ENCODE measurements at places on chromosomes 2 and 18.
A peak's percentile ranks its signal among the peaks of the same experiment; 100 is the strongest.

DNA sequence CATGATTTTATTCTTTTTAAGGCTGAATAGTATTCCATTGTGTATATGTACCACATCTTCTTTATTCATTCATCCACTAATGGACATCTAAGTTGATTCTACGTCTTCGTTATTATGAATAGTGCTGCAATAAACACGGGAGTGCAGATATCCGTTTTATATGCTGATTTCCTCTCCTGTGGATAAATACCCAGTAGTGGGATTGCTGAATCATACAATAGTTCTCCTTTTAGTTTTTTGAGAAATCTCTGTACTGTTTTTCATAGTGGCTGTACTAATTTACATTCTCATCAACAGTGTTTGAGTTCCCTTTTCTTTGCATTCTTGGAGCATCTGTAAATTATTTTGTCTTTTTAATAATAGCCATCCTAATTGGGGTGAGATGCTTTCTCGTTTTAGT is 114.5 kb downstream of the RGPD3 start:
- no peak for DNase-seq

DNA sequence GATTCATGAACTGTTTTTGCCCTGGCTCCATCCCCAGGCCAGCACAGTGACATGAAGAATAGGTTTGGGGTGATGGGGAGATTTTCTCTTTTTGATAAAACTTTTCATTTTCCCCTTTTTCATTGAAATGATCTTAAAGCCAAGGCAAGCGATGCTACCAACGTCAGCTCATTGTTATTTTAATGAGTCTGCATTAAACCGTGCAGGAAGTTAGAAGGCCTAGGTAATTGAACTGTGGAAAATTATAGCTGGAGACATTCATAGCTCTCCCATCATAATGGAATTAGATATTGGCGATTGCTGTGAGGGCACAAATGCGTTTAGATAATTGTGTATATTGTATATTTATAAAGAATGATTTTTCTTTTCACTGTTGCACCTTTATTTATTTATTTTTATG is 33.2 kb downstream of the SMARCAL1 start:
- peak; percentile 23 for DNase-seq

- no peak for DNase-seq
Measured at GRCh38 chr2:64658269-64658668, 4.6 kb upstream of the SERTAD2 start.

DNA sequence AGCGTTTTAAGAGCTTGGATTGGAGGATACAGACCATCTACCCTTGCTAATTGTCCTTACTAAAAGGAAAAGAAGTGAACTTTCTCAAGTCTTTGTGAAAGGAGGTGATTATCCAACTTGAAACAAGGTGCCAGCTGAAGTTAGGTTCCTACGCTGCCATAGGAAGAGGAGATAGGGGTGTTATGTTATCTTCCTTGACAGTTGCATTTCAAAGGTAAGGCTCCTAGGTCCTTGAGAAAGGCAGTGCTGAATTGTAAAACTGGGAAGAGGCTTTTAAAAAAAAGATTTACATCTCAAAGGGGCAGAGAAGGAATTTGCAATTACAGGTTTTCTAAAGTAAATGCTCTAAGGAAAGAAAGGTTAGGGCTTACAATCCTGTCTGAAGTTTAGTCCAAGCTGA is 810.2 kb upstream of the LRATD1 start:
- DNase-seq = no peak

DNA sequence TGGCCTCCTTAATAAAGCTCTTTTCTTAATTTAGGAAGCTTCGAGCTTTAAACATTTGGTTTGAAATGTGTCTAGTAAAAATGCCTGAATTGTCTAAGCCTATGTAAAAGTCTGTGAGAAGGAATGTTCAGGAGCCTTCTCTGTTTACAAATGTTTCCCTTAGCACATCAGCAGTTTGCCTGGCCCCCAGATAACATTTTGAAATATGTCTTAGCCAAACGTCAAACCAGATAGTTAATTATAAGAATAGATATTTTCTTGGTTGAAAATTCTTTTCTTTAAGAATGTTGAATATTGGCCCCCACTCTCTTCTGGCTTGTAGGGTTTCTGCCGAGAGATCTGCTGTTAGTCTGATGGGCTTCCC is 498.6 kb downstream of the CCDC85A start:
- DNase-seq = no peak

DNA sequence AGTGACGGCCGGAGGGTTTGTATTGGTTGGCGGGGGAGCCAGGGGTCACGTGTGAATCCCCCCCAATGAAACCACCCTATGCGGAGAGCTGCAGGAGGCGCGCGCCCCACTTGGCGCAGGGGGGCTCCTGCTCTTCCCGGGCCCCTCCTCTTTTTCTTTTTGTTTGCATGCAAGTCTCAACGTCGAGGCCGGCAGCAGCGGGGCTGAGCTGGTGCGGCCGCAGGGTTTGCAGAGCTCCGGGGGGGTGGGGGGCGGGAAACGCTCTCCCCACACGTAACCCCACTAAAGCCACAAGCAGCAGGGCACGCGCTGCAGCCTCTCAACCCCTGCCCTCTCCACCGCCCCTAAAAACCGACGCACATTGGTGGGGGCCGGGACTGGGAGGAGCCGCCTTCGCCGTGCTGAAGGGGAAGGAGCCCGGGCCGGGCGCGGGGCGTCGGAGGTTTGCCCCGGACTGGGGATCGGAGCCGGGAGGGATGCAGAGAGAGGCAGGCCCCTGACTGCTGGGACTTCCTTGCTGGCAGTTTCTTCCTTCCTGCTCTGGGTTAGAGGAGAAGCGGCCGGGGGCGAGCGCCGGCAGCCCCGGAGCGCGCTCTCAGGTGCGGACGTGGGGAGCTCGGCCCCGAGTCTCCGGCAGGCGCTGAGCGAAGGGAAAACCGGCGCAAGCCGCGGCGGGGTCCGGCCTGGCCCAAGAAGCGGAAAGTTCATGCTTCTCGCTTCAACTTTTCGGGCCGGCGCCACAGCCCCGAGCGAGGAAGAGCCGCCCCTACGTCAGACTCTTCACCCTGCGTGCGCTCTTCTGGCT is 864 bp downstream of the LBH start:
- DNase-seq = peak; percentile 86

DNA sequence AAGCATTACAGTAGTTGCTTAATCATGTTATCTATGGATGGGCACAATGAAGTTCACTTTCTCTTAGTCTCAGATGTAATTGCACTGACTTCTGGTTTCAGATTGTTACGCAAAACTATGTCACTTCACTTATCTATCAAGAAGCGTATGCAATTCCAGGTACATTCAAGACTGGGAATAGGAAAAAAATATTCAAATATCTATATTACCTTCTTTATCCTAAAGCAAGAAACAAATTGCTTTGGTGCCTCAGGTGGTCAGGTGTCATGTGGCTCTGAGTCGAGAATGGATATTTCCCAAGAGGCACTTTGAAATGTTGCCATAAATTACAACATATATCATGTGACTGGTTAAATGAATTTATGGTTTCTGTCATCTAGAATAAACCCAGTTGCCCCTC is 318.6 kb downstream of the SS18 start:
- DNase-seq = no peak

DNA sequence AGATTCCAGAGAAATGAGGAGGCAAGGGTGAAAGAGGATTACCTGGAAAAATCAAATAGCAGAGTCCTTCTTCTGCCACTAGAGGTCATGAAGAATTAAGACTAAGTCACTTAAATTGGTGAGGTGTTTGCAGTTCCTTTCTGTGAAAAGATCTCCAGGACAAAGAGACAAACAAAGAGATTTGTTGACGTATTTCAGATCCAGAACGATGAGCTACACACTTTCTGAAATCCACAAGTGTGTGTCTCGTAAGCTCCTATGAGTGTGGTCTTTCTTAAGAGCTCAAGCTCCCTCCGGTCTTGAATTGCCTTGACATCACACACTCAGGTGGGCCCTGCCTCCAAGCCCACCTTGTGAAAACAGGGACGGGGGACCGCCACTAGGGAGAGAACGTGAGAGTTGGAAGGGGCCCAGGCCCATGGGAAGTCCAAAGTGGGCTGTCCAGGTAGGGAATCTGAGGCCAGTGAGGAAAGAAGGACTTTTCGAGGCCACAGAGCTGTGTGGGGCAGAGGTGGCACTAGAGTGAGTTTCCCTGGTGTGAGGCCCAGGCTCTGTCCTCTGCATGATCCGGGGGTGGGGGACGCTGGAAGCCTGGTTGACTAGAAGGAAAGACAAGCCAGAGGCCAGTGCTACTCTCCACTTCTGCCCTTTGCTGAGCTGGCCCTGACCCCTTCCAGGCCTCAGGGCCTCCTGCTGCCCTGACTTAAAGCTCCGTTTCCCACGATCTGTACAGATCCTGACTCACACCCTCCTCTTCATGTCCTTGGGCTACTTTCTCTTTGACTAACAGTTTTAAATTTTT is 168.1 kb upstream of the NCK2 start:
- DNase-seq = no peak

DNA sequence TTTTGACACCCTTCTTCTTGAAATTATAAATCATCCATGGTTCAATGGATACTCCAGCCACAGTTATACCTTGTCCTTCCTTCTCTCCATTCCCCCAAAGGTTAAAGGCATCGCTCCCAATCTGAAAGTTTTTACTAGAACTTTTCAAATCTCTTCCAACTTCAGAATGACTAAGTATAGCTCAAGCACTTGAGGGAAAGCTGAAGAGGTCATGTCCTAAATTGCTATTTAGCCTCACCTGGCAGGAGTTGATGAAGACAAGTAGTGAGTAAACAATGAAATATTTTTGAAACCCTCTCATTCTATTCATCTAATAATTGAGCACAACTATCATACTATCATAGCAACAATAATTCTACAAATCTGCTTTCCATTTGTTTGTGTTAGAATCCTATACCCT is 167.8 kb downstream of the HNMT start:
- no peak for DNase-seq

DNA sequence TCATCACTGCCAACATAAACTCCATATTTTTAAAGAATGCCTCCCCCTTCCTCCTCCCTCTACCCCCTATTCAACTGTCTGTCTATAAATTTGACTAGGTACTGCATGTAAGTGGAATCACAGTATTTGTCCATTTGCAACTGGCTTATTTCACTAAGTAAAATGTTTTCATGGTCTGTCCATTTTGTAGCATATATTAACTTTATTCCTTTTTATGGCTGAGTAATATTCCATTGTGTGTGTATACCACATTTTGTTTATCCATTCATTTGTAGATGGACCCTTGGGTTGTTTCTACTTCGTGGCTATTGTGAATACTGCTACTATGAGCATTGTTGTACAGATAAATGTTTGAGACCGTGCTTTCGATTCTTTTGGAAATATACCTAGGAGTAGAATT is 10.7 kb downstream of the SEH1L start:
- DNase-seq = no peak

DNA sequence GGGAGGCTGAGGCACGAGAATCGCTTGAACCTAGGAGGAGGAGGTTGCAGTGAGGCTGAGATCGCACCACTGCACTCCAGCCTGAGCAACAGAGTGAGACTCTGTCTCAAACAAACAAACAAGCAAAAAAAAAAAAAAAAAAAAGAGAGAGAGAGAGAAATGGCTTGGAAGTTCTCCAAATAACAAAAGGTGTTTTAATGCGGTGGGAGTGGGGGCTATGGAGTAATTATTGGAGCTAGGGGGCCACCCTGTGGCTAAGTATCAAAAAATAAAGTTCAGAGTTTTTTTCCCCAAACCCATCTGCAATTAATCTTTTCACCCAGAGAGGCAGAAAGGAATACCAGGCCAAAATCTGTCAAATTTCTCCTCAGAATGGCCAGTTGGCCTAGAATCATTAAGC is 23.0 kb upstream of the CEP68 start:
- no peak for DNase-seq

- DNase-seq = no peak
Measured at GRCh38 chr18:74633652-74634352, 36.1 kb downstream of the ZNF407 start.

- DNase-seq = no peak
Measured at GRCh38 chr2:140529706-140530105, 1601.1 kb downstream of the LRP1B start.

DNA sequence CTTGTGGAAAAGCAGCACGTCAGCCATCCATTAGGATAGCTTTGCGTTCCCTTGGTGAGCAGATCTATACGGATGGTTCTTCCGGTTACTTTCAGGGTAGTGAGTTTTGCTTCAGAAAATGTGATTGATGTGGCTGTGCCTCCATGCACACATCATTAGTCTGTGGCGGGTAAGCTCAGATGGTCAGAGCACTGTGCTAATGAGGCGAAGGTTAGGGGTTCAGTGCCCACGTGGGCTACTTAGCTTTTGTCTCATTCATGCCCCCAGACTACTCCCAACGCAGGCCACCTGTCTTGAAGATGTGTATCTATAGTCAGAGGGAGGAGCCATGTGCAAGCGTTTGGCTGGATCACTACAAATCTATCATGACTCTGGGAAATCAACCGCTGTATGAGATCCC is 322.8 kb upstream of the POU3F3 start:
- DNase-seq = no peak

GRCh38 chr2:96098900-96099590 is 17.3 kb downstream of the ADRA2B start:
- no peak for DNase-seq

- no peak for DNase-seq
Measured at GRCh38 chr18:55261253-55261652, 302.0 kb upstream of the CCDC68 start.

DNA sequence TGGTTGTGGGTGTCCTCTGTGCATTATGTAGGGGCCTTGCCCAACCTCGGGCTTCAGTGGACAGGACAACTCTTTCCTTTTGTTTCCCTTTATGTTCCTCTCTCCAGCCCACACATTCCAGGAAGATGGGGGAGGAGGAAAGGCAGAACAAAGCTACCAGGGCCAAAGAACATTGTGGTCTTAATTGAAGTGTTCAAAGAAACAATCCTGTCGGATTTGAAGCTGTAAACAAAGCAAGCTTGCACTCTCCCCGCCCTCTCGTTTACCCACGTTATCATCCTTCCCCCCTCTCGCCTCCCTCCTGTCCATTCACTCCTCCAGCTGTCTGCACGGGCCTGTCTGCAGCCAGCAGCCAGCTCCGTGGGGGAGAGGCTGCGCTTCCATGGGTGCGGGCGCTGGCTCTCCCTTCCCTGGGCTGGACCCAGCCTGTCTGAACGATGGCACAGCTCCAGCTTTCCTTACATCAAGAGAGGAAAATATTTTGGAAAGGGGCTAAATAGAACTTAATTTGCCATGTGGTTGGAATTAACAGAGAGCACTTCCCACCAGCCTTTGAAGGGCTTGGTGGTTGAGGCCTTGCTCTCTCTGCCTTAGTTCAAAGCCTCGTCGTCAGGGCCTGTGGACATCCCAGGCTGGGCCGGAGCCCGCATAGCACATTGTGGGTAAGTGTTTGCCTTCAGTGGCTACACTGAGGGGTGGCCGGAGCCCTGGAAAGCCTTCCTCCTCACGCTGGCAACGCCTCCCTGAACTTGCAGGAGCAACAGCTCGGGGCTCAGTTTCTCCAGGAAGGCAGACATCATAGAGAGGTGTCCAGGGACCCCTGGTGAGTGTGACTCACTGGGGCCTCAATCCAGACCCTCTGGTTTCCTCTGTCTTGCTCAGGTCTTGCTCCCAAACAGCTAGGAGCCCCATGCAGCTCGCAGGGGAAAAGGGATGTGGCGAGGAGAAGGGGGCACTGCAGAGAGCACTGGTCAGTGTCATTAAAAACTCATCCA is 60.6 kb upstream of the HS6ST1 start:
- no peak for DNase-seq

GRCh38 chr2:107419191-107419590 is 407.5 kb upstream of the RGPD4 start:
- no peak for DNase-seq
